ENCODE measurements at places on chromosomes 3 and 15.

- no peak for DNase-seq
Measured at GRCh38 chr3:15316998-15317435, 15.4 kb downstream of the SH3BP5 start.

DNA sequence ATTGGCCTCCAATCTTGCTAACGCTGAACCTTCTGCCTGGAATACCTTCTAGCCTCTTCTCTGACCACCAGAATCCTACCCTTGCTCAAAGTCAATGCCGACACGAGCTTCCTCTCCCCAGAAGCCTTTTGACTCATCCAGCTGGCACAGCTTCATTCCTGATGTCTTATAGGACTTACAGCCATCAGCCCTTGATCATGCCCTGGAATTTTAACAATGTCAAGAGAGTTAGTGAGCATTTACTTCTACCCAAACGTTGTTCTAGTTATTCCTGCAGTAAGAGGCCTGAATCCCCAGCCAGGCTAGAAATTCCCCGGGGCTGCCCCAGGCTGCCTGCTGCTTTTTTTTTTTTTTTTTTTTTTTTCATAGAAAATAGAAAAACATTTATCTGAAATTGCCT, 3.9 kb downstream of the CYP1A2 start:
- no peak for DNase-seq

- DNase-seq = no peak
Measured at GRCh38 chr3:98885851-98886250, 15.6 kb downstream of the DCBLD2 start.

- DNase-seq = no peak
Measured at GRCh38 chr3:45440562-45440961, 52.2 kb downstream of the LARS2 start.

DNA sequence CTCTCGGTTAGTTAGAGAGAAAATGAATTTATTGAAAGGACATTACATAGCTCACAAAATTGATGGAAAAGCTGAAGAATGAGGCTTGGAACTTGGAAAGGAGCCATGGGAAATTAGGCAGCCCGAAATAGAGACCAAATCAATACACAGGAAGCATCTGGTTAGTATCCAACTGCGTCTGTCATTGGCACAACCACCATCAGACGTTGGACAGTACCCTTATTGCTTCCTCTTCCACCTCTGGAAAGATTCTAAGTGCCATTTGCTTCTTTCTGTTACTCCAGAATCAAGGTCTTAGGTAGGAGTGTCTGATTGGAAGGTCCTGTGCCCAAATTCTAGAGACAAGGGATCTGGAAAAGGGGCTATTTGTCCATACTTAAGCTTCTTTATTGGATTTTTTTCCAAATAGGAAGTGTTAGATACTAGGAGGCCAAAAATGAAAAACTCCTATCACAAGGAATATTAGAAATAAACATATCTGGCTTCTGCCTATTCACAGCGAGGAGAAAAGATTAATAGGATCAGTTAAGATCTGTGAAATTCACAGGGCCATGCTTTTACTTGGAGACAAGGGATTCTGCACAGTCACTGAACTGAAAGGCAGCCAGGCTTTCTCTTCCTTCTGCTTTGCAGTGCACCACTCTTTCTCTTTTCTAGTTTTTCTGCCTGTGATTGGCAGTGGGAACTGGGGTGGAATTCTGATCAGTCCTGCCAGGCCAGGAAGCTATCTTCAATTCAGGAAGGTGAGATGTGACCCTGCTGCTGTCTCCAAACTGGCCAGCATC, 10.7 kb upstream of the HACD2 start:
- no peak for DNase-seq
